ENCODE measurements at places on chromosomes 16 and 17. TPM values are rescaled to one million over a fixed set of nuclear protein-coding genes. Genes with fewer than 3 reads are reported as not detected.

LRRC37A3 gene
- 59.5 TPM for total RNA-seq

ASPA gene
- total RNA-seq: 1.8 TPM

TP53 gene
- 10.6 TPM for total RNA-seq

RNF112 gene
- total RNA-seq: 17.3 TPM

GRAP gene
- 4.8 TPM for total RNA-seq

ELMO3 gene
- 0.69 TPM for total RNA-seq

METTL23 gene
- total RNA-seq: 14.8 TPM

PRSS8 gene
- not detected for total RNA-seq

CLEC3A gene
- total RNA-seq: 0.23 TPM

TP53TG3 gene
- total RNA-seq: not detected

NECAB2 gene
- total RNA-seq: 81.4 TPM

KIF18B gene
- total RNA-seq: 1.4 TPM

PPP1R1B gene
- total RNA-seq: 23.5 TPM

OTOA gene
- 0.69 TPM for total RNA-seq

KCNJ12 gene
- 6.0 TPM for total RNA-seq

AURKB gene
- 6.9 TPM for total RNA-seq

LRRC75A gene
- total RNA-seq: 9.0 TPM

CEP295NL gene
- total RNA-seq: 1.4 TPM
